AG08395 (cell line): ENCODE measurements at places on chromosomes 11 and 22.

- no peak for DNase-seq
Measured at GRCh38 chr11:34278693-34279297, 79.0 kb downstream of the ABTB2 start.

- no peak for DNase-seq
Measured at GRCh38 chr22:23686416-23687024, 4.3 kb upstream of the RGL4 start.

GRCh38 chr11:57883630-57884029 is 122.0 kb downstream of the CTNND1 start:
- no peak for DNase-seq

DNA sequence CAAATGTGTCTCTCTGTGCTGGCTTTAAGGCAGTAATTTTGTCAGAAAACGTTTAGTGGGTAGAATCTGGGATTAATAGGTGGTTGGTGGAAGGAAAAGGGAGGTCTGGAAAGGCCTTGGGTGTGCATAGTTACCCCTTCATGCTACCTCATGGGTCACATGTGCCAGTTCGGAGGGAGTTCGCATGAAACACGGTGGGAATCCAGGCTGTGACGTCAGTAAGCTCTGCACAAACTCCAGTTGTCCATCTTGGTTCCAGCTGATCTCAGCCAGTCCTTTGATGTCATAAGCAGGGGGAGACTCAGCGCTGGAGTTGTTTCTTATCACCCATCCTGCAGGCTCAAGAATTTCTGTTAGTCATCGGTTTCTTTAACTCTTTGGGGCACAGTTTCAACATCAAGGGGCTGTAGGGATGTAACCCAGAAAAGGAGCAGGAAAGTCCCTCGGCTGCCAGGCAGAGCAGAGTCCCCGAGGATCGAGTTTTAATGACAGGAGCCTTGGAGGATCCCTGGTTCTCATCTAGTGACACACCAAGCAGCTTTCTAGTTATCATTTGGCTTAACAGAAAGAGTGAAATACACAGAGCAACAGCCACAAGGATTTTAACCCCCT is 28.9 kb downstream of the MOV10L1 start:
- DNase-seq, result peak; percentile 69

DNA sequence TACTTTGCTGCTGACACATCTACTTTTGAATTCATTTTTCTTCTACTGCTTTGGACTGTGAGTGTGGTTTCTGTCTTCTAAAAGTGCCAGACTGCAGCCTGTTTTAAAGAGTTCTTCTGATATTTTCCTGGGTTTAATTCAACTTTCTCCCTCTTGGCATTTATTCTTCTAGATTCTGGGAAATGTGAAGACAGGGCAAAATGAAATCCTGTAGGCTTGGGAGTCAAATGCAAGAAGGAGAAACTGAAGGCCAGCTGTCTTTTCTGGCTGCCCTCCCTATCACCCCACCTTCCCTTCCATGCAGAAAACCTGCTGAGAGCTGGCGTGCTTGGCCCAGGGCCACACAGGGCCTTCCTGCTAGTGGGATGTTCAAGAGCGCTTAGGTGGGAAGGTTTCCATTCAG is 7.6 kb downstream of the ZNF70 start:
- DNase-seq, result no peak

- no peak for DNase-seq
Measured at GRCh38 chr11:126210871-126211235, 597 bp downstream of the RPUSD4 start.

DNA sequence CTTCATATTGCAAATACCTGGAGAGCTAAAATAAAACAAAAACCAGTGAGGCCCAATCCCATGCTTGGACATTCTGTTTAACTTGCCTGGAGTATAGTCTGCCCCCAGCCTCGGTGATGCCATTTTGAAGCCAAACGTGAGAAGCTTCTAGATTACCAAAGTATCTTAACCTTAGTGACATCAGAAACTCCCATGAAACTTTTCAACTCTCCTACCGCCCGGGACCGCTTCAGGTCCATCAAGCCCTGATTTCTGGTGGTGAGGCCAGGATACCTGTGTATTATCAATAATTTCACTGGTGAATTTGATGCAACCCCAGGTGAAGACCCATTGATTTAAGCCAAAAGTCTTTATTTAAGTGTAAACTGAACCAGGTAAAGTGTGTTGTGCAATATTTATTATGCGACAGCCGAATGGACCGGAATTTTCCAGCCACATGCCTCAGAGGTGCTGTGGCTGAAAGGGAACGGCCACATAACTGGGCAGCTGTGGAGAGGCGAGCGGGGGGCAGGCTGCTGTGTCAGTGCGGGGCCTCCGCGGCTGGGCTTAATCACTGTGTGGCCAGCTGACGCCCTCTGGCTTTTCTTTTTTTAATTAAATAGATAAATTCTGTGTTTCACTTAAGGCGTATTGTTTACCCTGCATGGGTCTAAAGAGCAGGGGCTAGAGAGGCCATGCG is 385.5 kb upstream of the B3GAT1 start:
- DNase-seq, result no peak

GRCh38 chr11:88312628-88313027 is 24.9 kb downstream of the CTSC start:
- DNase-seq, result peak; percentile 30

GRCh38 chr11:16454289-16454863 is 98.0 kb upstream of the SOX6 start:
- no peak for DNase-seq

- DNase-seq, result no peak
Measured at GRCh38 chr11:71172680-71173079, 79.7 kb downstream of the SHANK2 start.

GRCh38 chr11:116868066-116868465 is 30.6 kb upstream of the APOA1 start:
- no peak for DNase-seq

DNA sequence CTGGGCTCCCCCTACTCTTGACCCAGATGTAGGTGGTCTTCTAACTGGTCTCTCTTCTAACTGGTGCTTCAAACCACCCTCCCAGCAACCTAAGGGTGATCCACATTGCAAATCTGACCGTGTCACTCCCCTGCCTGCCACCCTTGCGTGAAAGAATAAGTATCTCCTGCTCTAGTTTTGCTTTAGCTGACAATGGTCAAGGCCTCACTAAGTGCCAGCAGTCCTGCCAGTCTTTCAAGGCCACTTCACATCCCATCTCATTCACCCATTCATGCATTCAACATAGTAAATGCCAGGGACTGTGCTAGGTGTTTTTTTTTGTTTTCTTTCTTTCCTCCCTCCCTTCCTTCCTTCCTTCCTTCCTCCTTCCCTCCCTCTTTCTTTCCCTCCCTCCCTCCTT is 2.3 kb upstream of the KCTD17 start:
- no peak for DNase-seq

- DNase-seq, result no peak
Measured at GRCh38 chr11:64472593-64473455, 113.9 kb downstream of the RPS6KA4 start.

GRCh38 chr22:38638728-38639127 is 17.5 kb downstream of the FAM227A start:
- DNase-seq, result no peak

DNA sequence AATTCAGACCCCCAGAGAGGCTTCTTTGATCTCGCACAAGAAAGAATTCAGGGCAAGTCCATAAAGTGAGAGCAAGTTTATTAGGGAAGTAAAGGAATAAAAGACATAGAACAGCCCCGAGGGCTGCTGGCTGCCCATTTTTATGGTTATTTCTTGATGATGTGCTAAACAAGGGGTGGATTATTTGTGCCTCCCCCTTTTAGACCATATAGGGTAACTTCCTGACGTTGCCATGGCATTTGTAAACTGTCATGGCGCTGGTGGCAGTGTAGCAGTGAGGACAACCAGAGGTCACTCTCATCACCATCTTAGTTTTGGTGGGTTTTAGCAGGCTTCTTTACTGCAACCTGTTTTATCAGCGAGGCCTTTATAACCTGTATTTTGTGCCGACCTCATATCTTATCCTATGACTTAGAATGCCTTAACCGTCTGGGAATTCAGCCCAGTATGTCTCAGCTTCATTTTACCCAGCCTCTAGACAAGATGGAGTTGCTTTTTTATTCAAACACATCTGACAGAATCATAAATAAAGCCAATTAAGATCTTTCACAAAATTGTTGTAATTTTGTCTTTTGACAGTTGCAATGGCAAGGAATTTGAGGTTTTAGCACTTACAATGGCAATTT is 7.6 kb downstream of the DDIAS start:
- no peak for DNase-seq
